Left ventricle myocardium inferior (tissue), 1 donor: ENCODE measurements at places on chromosomes 11 and 22. TPM values are rescaled to one million over a fixed set of nuclear protein-coding genes. Genes with fewer than 3 reads are reported as not detected.
A peak's percentile ranks its signal among the peaks of the same experiment; 100 is the strongest.

HTR3A gene
- not detected for total RNA-seq

SLN gene
- total RNA-seq, result 64.0 TPM

SCUBE2 gene
- 1.8 TPM for total RNA-seq

- no peak for DNase-seq
These were observed 851.1 kb upstream of the RAG2 start for GRCh38 chr11:37449146-37449545.

GRCh38 chr22:44928136-44928463 is 81.7 kb downstream of the PHF21B start:
- DNase-seq, result peak; percentile 4

DNA sequence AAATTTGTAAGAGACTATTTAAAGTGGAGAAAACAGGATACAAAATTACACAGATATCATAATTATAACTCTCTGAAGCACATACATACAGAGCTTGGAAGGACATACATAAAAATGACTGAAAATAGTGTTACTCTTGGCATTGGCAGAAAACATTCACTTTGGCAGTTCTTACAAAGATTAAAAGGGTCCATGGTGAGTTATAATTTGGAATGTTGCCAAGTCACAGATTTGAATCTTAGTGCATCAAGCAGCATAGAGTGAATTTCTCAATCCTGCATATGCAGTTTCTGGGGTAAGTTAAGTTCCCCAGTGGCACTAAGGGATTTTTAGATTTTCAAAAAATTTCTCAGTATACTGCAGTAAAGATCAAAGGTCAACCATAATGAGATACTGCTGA is 115.9 kb downstream of the CCDC81 start:
- no peak for DNase-seq

- DNase-seq, result no peak
These were observed 82.0 kb upstream of the SC5D start for GRCh38 chr11:121210445-121211080.

DNA sequence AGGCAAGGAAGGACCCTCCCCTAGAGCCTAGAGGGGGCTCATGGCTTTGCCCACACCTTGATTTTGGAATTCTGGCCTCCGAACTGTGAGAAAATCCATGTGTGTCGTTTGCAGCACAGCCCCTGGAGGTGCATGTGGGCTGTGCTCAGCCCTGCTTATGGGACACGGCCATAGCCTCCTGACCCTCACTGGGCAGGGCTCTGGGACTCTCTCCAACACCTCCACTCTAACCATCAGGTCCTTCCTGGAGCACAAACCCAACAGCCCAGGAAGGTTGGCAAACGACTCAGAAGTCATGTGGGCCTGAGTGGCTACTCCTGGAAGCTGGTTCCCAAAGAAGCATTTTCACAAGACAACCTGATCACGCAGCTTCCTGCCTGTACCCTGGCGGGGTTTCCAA is 144.1 kb downstream of the CTTN start:
- no peak for DNase-seq

GRCh38 chr11:60195923-60196368 is 13.1 kb upstream of the MS4A6A start:
- no peak for DNase-seq
